Choroid plexus epithelial cell (primary cell): ENCODE measurements at places on chromosomes 12 and 14.
A peak's percentile ranks its signal among the peaks of the same experiment; 100 is the strongest.

DNA sequence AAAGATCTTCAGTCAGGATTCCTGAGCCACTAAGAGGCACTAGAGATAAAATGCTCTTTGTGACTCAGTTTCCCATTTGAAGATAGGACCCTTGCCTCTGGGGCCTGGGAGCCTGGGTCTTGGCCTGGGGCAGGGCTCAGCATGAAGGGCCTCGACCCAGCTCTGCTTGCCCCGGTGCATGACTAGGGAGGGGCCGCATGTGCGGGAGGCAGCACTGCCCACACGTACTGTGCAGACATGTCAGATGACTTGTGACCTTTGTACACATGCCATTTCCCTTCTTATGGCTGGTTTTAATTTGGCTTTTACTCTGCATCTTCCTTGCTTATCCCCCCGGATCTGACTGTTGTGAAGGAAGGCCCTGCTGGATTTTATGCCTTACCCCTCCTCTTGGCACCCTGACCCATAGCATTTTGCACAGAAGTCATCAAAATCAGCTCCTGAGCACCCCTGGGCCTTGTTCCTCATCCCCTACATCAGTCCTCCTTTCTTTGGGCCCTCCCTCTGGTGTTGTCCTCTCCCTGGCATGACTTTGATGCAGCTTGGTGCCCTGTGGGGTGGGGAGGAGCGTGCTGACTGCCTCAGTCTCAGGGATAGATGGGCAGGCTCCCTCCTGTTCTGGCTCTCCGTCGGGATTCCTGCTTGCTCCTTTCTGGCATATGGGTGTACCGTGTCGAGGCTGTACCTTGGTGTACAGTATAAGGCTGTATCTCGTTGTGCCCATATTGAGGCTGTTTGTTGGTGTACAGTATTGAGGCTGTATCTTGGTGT lies 4.4 kb downstream of the CLSTN3 start:
- no peak for DNase-seq

- no peak for DNase-seq
Measured at GRCh38 chr14:29706700-29707099, 220.9 kb downstream of the PRKD1 start.

GRCh38 chr12:53220694-53221202 lies 11.3 kb downstream of the RARG start:
- DNase-seq = peak; percentile 97

DNA sequence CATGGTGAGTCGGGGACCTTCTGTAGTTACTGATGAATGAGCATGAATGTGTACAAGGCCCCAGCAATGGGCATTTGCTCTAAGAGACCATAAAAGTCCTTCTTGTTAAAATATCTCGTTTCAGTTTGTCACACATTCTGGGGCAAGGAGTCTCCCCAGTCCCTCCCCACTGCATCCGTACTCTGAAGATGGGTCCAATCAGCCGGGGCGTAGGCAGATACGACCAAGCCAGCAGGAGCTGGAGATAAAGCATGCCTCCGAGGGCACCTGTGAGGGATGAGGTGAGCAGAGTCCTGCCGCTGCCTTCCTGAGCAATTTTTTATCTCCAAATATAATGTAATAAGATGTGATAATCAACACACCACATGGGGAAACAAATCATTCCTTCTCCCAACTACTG lies 528.5 kb downstream of the BCL11B start:
- no peak for DNase-seq

- DNase-seq = peak; percentile 5
Measured at GRCh38 chr14:55303691-55304145, 32.5 kb downstream of the FBXO34 start.

DNA sequence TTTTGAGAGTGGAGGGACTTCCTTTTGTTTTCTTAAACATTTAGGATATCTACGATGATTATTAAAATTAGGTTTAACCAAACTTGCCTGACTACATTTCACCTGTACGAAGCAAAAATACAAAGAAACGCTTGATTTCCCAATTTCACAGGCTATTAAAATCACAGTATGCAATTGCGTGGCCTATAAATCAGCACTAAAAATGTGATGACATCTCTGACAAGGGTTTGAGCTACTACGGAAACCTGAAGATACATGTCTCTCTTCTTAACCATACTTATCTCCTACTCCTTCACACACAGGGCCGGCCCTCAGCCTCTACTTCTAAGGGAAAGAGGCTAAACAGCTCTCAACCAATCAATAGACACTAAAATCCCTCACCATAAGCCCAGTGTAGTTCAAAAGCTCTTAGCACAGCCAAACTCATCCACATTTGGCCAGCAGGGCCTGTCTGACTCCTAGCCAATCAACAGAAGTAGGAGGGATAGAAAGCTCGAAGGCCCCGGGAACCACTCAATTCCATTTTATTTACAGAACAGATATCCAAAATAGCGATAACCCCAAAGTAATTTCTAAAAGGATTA lies 137.3 kb downstream of the FOXN3 start:
- no peak for DNase-seq

GRCh38 chr14:76904100-76904739 lies 78.0 kb downstream of the LRRC74A start:
- peak; percentile 85 for DNase-seq
